Large intestine (tissue), 12 donors: ENCODE measurements at places on chromosomes 12 and 14.
A peak's percentile ranks its signal among the peaks of the same experiment; 100 is the strongest.

GRCh38 chr12:130876758-130877157 is 4.9 kb downstream of the RAN start:
- H3K4me3 ChIP-seq: no peak overlapping the region
- H3K4me1 ChIP-seq: peaks cover 28% of the 10 kb centered on the region
- no peak for DNase-seq

- peaks cover 39% of the 10 kb centered on the region for H3K27me3 ChIP-seq
- H3K27ac ChIP-seq: no peak overlapping the region
- H3K4me3 ChIP-seq: no peak overlapping the region
- DNase-seq: peak; percentile 82
- peaks cover 47% of the 10 kb centered on the region for H3K36me3 ChIP-seq
- peaks cover 6% of the 10 kb centered on the region for H3K4me1 ChIP-seq
Measured at GRCh38 chr12:57213058-57213715, 3.4 kb upstream of the NXPH4 start.

DNA sequence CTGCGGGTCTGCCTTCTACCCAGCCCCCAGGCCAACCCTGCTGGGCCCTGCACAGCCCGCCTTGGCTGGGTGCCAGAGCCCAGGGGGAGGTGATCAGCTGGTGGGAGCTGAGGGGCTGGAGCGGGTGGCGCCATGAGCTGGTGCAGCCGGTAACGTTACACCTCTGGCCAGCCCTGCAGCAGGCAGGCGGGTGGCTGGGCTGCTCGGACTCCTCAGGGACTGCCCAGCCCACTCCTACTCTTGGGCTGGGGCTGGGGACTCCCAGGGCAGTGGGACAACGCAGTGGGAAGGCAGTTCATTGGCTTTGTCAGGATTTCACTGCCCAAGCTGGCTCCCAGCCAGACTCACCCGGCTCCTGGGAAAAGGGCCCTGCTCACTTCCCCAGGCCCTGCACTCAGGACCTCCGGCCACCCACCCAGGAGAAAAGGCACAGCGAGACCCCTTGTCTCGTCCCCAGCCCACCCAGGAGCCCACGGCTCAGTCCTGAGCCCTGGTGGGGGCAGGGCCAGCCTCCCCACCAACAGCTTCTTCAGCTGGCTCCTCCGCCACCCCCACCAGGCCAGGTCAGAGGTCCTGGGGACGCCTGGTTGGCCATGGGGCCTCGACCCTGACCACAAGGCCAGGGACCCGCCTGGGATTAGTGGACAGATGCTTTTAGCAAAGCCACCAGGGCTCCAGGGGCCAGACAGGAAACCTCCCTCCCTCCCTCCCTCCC is 1.0 kb downstream of the PGF start:
- H3K27ac ChIP-seq: no peak overlapping the region
- no peaks in the 10 kb centered on the region for H3K27me3 ChIP-seq
- peaks cover 61% of the 10 kb centered on the region for H3K4me1 ChIP-seq
- no peaks in the 10 kb centered on the region for H3K36me3 ChIP-seq
- H3K4me3 ChIP-seq: peak overlapping the region; percentile 49
- DNase-seq: peak; percentile 39

DNA sequence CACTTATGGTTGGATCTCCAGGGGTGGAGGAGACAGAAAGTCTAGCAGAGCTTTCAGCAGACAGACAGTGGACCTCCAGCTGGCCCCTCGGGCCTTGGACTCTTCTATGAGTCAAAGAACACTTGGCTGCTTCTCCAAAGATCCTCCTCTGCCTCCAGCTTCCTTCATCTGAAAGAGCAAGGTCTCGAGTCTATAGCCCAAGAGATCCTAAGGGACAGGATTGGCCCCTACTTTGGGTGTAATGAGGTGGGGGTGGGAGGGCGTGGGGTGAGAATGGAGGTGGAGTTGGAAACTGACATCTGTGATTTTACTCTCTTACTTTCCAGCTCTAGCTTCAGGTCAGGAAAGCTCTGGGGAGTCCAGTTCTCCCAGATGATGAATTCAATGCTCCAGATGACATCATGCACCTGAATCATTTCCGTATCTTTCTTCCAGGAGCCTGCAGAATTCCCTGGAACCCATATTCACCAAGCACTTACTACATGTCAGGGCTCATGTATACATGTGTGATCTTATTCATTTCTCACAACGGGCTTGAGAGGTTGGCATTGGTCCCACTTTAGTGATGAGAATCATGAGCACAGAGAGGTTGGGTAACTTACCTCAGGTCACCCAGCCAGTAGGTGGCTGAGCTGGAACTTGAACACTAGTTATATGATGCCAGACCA is 10.2 kb upstream of the PGF start:
- no peak overlapping the region for H3K4me3 ChIP-seq
- no peak for DNase-seq
- no peak overlapping the region for H3K27ac ChIP-seq
- H3K36me3 ChIP-seq: no peaks in the 10 kb centered on the region
- H3K27me3 ChIP-seq: no peaks in the 10 kb centered on the region

DNA sequence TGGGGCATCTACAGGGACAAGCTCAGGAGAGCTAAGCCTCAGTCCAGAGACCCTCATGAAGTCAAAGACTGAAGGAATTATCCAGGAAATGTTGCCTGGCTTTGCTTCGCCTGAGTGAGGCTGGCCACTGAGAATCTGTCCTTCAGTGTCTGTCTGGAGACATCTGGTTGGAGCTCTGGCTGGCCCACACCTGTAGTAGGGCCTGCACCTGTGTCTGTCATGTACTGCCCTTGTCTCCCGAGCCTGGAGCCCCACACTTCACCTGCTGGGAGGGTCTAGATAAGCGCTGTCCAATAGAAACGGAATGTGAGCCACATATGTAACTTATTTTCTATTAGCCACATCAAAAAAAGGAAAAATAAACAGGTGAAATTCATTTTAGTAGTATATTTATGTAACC is 9.9 kb upstream of the HDAC7 start:
- H3K4me1 ChIP-seq: peaks cover 12% of the 10 kb centered on the region
- DNase-seq: no peak

DNA sequence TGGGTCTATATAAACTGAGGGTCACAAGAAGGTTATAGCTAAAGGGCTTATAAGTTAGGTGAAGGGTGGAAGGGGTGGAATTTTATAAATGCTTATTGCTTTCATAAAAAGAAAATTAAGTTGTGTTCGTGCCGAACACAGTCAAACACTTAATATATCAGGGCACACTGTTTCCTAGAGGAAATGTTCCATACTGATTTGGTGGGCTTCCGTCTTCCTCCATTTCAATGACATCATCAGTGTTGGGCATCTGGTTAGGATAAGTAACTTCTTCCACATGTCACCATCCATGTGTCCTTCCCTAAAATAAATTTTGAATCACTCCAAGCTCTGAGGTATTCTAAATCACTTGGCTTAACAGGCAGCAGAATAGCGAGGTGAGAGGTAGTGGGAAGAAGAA is 466.4 kb downstream of the MED13L start:
- H3K4me3 ChIP-seq: no peak overlapping the region
- no peak overlapping the region for H3K27ac ChIP-seq
- H3K4me1 ChIP-seq: no peaks in the 10 kb centered on the region
- no peaks in the 10 kb centered on the region for H3K27me3 ChIP-seq
- H3K36me3 ChIP-seq: no peaks in the 10 kb centered on the region

- H3K27me3 ChIP-seq: no peaks in the 10 kb centered on the region
- H3K4me3 ChIP-seq: peak overlapping the region; percentile 76
- peak; percentile 14 for DNase-seq
- H3K4me1 ChIP-seq: peaks cover 19% of the 10 kb centered on the region
Measured at GRCh38 chr12:48104531-48104930, 1.3 kb downstream of the SENP1 start.

DNA sequence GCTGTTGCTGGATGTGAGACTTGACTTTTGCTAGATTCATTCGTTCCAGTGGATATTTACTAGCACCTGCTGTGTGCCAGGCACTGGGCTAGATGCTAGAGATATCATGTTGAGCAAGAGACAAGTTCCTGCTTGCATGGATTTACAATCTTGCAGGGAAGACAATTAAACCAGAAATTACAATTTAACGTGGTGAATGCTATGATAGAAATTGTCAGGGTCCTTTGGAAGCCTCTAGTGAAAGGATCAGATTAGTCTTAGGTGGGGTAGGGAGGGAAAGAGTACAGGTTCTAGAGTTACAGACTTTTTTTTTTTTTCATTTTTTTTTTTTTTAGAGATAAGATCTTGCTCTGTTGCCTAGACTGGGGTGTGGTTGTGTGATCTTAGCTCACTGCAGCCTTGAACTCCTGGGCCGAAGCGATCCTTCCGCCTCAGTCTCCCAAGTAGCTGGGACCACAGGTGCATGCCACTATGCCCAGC is 36.7 kb downstream of the SPATS2 start:
- H3K27ac ChIP-seq: no peak overlapping the region
- H3K27me3 ChIP-seq: no peaks in the 10 kb centered on the region
- H3K4me3 ChIP-seq: no peak overlapping the region

DNA sequence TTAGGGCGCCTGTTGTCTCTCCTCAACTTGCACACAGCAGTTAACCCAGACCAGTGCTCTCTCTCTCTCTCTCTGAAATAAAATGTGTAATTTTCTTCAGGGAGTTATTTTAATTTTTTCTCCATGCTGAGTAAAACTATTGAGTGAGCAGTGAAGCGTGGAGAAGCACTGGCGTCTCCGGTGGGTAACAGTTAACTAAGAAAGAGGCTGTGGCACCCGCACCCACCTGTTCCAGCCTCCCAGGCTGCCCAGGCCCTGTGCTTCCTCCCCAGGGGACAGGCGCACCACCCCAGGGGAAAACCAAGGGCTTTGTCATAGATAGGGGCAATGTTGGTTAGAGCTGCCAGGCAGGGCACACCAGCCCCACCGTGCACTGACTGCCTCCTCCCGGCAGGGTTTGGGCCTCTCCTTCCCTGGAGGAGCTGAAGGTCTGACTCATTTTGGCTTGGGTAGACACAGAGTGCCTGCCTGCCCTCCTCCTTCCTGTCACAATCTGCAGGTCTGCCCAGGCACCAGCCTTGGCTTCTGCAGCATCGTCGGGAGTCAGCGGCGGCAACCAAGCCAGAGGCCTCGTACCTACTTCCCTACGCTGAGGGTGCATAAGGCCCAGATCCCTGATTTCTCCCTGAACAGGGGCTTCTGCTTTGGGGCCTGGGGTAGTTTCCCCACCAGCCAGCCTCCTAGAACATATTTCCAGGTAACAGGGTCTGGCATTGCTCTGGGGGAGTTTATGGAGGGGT is 3.9 kb downstream of the HOXC5 start:
- no peak overlapping the region for H3K4me3 ChIP-seq
- H3K27me3 ChIP-seq: peaks cover 85% of the 10 kb centered on the region

DNA sequence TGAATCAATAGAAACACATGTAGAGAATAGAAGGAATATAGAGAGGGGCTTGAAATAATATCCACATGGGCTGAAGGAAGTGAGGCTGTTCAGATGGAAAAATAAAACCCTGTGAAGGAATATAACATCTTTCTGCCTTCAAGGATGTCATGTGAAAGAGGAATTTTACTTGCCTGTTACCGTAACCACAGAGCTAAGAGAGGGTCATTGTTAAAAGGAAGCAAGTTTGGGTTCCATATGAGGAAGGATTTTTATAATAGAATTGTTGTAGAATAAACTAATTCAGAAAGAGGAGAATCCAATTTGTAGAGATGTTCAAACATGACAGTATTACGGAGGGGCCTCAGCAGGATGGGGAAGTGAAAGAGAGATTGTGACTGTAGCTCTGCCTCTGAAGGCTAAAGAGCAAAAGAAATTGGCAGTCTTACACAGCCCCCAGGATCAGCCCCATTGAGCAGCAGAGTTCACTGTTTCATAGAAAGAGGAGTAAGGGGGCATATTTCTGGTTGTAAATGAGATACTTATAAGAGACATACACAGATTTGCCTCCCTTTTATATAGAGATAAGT is 41.8 kb upstream of the PTPRR start:
- no peaks in the 10 kb centered on the region for H3K4me1 ChIP-seq
- no peak overlapping the region for H3K27ac ChIP-seq
- no peaks in the 10 kb centered on the region for H3K36me3 ChIP-seq
- no peaks in the 10 kb centered on the region for H3K27me3 ChIP-seq
- H3K4me3 ChIP-seq: no peak overlapping the region

- H3K4me1 ChIP-seq: no peaks in the 10 kb centered on the region
- no peak overlapping the region for H3K4me3 ChIP-seq
- H3K27me3 ChIP-seq: no peaks in the 10 kb centered on the region
- H3K36me3 ChIP-seq: no peaks in the 10 kb centered on the region
- H3K27ac ChIP-seq: no peak overlapping the region
Measured at GRCh38 chr14:95055318-95055717, 102.0 kb downstream of the DICER1 start.

- H3K36me3 ChIP-seq: no peaks in the 10 kb centered on the region
- DNase-seq: no peak
- H3K27me3 ChIP-seq: no peaks in the 10 kb centered on the region
Measured at GRCh38 chr14:89418976-89419375, 1.9 kb upstream of the FOXN3 start.

- DNase-seq: no peak
- H3K4me3 ChIP-seq: no peak overlapping the region
- H3K27me3 ChIP-seq: no peaks in the 10 kb centered on the region
- H3K27ac ChIP-seq: no peak overlapping the region
- no peaks in the 10 kb centered on the region for H3K36me3 ChIP-seq
Measured at GRCh38 chr12:100688451-100688864, 106.1 kb upstream of the ANO4 start.

DNA sequence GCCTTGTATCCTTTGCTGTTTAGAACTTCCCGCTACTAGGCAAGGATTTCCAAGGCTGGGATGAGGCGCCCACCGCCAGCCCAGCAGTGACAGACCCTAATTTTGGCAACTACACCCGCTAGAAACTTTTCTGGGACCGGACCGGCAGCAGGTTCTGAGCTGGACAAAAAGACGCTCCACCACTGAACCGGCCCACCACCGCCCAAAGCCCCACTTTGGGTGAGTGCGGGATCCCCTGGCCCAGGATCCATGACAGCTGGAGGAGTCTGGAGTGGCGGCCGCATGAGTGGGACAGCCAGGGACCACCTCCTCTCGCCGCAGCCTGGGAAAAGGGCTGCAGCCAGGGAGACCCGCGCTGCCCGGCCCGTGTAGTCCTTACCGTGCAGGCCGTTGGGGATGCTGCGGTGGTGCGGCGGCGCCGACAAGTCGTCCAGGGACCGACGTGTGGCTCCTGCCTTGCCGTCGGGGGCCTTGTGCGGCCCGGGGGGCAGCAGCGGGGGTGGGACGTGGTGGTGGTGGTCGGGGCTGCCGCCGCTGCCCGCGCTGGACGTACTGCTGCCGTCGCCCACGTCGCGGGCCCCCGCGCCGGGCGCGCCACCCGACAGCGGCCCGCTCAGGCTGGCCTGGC is 1.1 kb downstream of the CCDC85C start:
- peak overlapping the region; percentile 53 for H3K4me3 ChIP-seq
- H3K27me3 ChIP-seq: peaks cover 4% of the 10 kb centered on the region
- peak overlapping the region; percentile 89 for H3K27ac ChIP-seq
- H3K4me1 ChIP-seq: peaks cover 56% of the 10 kb centered on the region
- no peaks in the 10 kb centered on the region for H3K36me3 ChIP-seq
- DNase-seq: no peak

- no peaks in the 10 kb centered on the region for H3K4me1 ChIP-seq
- H3K4me3 ChIP-seq: no peak overlapping the region
- no peaks in the 10 kb centered on the region for H3K36me3 ChIP-seq
- no peak overlapping the region for H3K27ac ChIP-seq
Measured at GRCh38 chr12:106831699-106832098, 57.2 kb downstream of the RIC8B start.
